Urinary bladder (tissue), 4 donors: ENCODE measurements at places on chromosomes 2 and 18. TPM values are rescaled to one million over a fixed set of nuclear protein-coding genes. Genes with fewer than 3 reads are reported as not detected.

Gene RTP5
- total RNA-seq: not detected

Gene MYCN
- total RNA-seq: 3.3 TPM

DNA sequence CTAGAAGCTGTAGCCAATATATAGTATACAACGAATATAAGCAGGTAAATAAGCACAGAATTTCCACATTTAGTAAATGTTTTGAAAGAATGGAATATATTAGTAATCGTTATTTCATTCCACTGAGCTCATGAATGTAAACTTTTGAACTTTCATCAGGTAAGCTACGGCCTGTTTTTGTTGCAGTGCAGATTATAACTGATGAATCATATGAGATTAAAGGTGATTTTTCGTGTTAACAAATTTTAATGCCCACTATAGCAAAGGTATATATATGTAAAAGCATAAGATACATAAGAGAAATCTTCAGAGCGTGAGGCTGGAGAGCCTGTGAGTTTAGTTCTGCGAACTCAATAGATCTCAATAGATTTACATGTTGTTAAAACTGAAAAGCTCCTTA is 1.1 kb downstream of the SCYGR1 start:
- DNase-seq: no peak

DNA sequence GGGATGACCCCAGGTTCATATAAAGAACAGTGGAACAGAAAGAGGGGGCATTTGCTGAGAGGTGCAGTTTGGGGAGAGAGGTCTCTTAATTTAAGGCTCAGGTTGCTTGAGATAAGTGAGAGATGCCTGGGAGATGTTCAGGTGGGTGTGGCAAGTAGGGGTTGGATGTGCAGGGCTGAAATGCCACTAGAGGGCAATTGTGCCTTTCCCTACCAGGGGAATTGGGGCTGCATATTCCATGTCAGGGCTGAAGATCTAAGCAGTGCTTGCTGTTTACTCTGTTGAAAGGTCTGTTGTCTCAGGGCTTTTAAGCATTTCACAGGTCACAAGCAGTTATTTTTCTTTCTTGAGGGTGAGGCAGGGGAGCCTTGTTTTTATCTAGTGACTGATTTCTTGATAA is 7.8 kb downstream of the CCDC85A start:
- no peak for DNase-seq

DNA sequence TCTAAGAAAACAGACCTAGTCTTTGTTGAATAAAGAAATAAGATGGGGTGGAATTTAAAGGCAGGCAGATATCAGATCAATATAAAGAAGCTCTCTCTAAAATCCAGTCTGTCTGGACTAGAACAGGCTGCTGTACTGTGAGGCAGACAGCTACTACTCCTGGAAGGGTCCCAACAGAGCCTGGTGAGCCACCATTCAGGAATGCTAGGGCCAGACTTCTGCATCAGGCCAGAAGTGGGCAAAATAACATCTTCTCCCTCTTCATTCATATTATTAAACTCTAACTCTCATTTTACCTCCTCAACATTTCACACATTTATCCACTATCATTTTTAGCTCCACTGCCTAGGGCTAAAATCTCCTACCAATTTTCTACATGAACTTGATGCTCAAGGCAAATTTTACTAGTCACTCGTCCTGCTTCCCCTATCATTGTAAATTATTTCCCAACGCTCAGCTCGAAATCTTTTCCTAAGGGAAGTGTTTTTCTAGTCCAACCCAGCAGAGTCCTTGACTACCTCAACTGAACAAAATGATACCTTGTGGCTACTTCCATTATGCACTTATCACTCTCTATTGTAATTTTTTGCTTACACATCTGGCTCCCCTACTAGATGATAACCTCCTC is 45.2 kb upstream of the GLS start:
- no peak for DNase-seq

DNA sequence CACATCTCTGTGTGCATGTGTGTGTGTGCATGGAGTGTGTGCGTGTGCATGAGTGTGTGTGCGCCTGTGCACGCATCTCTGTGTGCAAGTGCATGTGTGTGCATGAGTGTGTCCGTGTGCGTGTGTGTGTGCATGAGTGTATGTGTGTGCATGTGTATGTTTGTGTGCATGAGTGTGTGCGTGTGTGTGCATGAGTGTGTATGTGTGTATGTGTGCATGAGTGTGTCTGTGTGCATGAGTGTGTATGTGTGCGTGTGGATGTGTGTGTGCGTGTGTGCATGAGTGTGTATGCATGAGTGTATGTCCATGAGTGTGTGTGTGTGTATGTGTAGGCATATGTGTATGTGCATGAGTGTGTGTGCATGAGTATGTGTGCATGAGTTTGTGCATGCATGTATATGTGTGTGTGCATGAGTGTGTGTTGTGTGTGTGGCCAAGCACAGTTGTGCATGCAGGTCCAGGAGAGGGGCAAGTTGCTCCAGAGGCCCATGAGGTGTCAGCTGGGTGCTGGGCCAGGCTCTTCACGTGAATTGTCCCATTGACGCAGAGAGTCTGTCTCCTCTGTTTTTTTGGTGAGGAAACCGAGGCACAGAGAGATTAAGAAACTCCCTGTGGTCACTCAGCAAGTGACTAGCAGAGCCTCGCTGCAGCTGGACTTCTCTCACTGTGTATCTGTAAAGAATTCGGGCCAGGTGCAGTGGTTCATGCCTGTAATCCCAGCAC is 75.5 kb downstream of the ASB1 start:
- no peak for DNase-seq

Gene LOXHD1
- total RNA-seq: 1.2 TPM

DNA sequence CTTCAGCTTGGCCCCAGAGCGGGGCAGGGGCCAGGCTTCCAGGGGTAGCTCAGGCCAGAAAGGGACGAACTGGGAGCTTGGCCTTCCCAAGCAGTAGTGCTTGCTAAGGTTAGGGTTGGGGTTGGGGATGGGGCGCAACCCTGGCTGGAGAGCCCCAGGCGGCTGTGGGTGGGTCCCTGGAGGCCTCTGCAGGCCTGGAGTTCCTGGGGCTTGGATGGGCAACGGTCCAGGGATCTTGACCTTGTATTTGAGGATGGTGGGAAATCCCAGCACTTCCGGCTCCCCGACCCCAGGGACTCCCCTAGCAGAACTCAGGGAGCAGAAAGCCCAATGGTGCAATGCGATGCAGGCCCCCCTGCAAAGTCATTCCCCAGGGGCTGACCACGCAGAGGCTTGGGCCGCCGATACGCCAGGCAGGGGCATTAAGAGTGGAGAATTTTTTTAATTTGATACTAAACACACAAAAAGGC is 12.6 kb upstream of the MLPH start:
- no peak for DNase-seq

Gene IL37
- total RNA-seq: not detected

Gene CASP10
- total RNA-seq: 19.2 TPM
